Stimulated activated CD8-positive, alpha-beta memory T cell treated with anti-CD3 and anti-CD28 coated beads, Interleukin-15, amount 100 ng/mL, for 24 hours (primary cell): ENCODE measurements at places on chromosomes 6 and 20.

GRCh38 chr6:154474648-154475428 lies 35.6 kb downstream of the CNKSR3 start:
- no peak for DNase-seq

DNA sequence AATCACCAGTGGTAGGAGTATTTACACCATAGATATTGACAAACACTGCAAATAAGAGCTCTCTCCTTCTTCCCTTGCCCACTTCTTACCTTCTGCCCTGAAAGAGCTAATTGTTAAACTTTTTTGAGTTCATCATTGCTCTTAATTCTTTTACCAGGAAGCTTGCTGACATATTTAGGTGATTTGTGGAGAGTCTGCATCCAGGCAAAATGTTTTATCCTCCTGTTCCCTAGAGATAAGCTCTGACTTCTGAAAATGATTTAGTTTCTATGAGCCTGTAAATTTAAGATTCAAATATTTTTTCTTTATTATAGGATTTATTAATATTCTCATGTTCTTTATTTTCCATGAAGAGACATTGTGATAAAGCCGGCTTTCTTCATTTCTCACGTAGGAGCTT lies 81.5 kb downstream of the ADGRB3 start:
- no peak for DNase-seq

DNA sequence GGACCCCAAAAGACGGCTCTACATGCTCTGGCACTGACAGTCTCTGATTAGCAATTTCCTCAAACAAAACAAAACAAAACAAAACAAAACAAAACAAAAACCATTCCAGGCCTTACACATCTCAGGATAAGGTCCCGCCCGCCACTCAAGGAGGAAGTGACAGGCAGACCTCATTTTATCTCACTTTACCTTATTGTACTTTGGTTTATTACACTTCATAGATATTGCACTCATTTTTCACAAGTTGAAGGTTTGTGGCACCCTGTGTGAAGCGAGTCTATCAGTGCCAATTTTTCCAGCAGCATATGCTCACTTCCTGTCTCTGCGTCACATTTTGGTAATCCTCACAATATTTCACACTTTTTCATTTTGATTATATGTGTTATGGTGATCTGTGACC lies 15.2 kb downstream of the ZBP1 start:
- no peak for DNase-seq

- DNase-seq: no peak
Observed at GRCh38 chr20:3116341-3116740, 31.8 kb upstream of the AVP start.

DNA sequence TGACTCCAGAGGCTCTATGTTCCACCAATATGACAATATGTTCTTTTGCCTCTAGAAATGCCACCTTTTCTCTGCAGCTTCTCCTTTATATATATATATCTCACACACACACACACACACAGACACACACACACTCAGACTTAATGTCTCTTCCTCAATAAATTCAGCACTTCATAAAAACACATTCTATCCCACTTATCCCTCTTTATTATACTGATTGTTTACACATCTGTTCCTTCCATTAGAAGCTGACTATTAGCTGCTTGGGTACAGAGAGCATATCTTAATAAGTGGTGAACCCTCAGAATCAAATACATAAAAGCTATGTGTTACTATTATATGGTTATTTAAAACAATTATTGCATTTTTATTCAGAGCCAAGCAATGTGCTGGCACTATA lies 23.3 kb downstream of the NRSN1 start:
- no peak for DNase-seq

DNA sequence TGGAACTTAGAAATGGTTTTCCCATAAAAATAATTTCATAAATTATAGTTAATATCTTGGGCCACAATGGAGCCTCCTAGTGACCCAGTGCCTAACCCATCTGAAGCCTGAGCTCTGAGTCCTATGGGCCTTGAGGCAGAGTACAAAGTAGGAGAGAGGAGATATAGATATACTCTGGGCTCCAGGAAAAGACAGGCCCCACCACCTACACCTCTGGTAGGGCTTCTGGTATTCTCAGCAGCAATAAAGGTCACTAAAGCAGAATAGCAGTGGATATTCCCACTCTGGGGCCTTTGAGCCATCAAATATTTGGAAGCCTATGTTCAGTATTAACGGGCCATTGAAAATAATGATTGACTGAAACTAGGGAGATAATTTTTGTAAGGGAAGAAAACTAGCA lies 24.1 kb downstream of the CYP39A1 start:
- no peak for DNase-seq

DNA sequence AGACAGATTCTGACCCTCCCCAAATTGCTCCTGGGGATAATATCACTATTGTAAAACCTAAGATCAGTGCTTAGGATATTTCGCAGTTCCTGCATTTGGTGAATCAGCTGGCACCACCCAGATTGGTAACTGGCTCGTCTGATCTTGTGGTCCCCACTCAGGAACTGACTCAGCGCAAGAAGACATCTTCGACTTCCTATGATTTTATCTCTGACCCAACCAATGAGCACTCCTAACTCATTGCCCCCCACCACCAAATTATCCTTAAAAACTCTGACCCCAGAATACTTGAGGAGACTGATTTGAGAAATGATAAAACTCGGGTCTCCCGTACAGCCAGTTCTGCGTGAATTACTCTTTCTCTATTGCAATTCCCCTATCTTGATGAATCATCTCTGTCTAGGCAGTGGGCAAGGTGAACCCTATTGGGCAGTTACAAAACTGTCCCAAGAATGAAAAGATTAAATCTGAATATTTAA lies 55.7 kb upstream of the PRND start:
- no peak for DNase-seq

GRCh38 chr6:145669627-145670034 lies 65.7 kb downstream of the EPM2A start:
- no peak for DNase-seq

GRCh38 chr6:133291671-133292070 lies 50.5 kb downstream of the EYA4 start:
- DNase-seq: no peak

- no peak for DNase-seq
Observed at GRCh38 chr20:53883098-53883911, 187.1 kb downstream of the BCAS1 start.

GRCh38 chr6:44725070-44725469 lies 337.6 kb downstream of the CDC5L start:
- no peak for DNase-seq

GRCh38 chr6:11852061-11852651 lies 73.6 kb upstream of the ADTRP start:
- DNase-seq: no peak

DNA sequence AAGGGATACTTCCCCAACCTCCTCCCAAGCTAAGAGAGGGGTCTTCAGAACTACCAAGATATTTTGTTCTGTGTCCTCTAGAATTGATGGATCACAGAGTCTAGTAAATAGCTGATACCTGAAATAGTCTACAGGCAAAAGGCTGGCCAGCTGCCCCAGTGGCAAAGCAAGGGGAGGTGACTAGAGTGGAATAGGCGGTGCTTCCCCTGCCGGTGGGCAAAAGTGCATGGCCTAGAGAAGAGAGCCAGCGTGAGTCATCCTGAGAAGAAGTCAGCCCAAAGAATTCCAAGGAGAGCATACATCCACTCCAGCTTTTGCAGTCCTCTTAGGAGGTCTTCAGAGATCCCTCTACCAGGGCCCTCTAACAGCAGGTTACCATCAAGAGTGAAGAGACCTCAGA lies 14.7 kb downstream of the DPPA5 start:
- DNase-seq: no peak

- DNase-seq: no peak
Observed at GRCh38 chr20:42123981-42124473, 505.9 kb upstream of the CHD6 start.

DNA sequence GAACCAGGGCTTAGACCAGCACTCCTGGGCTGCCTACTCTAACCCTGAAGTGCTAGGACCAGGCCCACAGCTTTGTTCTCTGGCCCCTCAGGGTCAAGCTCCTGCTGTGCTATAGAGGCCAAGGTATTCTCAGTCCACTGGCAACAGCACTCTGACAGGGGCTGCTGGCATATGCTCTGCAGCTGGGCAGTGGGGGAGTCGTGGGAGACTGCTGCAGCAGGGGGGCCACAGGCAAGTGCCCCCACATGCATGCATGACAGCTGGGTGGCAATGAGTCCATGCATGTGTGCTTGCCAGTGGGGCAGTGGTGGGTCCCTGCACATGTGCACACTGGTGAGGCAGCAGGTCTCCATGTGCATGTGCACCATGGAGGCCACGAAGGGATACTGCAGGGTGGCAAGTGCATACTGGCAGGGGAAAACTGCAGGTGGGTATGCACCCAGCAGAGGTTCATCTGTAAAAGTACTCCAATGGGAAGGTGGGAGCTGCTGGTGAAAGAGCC lies 364.9 kb upstream of the IRAK1BP1 start:
- DNase-seq: no peak

- DNase-seq: no peak
Observed at GRCh38 chr6:56002336-56002735, 126.9 kb upstream of the BMP5 start.

DNA sequence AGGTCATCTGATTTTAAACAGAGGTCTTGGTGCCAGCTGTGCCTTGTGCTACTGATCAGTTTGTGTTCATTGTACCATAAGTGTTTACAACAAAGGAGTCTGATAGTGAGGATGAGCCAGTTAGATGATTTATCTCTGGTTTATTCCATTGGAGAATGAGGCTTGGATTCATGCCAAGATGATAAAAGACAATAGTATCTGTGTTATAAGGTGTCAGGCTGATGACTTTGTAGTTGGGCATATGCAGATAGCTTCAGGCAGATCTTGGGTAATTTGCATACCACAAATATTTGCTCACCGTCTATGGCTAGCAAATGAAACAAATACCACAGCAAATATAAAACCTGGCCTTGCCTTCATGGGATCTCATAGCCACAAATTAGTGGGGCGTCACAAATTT lies 43.3 kb upstream of the PHACTR2 start:
- no peak for DNase-seq

DNA sequence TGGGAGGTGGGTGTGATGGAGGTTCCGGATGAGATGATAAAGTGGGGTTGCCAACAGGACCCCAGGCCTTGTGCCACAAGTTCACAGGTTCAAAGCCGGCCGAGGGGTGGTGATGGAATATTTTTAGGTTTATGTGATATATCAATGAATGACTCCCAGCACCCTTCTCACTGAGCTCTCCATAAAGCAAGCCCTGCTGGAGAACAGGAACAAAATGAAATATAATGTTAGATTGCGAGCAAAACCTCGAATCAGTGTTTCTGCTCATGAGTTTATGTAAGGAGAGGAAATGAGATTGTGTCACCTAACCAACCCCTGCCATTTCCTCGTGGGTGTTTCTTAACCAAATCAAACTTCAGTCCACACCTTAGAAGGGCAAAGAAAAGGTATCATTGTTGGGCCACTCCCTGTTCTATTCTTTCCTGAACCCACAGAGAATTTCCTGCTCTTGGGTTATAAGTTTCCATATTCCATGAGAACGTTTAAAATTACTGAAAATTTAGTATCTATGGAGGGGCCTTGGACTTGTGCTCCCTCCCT lies 192.2 kb upstream of the EXOC2 start:
- no peak for DNase-seq

- no peak for DNase-seq
Observed at GRCh38 chr6:36671687-36672375, 6.7 kb upstream of the CDKN1A start.

- no peak for DNase-seq
Observed at GRCh38 chr6:43465948-43466347, 10.6 kb upstream of the DLK2 start.

- no peak for DNase-seq
Observed at GRCh38 chr6:36691011-36691410, 6.6 kb upstream of the RAB44 start.

- no peak for DNase-seq
Observed at GRCh38 chr6:154537511-154538325, 27.2 kb upstream of the CNKSR3 start.

DNA sequence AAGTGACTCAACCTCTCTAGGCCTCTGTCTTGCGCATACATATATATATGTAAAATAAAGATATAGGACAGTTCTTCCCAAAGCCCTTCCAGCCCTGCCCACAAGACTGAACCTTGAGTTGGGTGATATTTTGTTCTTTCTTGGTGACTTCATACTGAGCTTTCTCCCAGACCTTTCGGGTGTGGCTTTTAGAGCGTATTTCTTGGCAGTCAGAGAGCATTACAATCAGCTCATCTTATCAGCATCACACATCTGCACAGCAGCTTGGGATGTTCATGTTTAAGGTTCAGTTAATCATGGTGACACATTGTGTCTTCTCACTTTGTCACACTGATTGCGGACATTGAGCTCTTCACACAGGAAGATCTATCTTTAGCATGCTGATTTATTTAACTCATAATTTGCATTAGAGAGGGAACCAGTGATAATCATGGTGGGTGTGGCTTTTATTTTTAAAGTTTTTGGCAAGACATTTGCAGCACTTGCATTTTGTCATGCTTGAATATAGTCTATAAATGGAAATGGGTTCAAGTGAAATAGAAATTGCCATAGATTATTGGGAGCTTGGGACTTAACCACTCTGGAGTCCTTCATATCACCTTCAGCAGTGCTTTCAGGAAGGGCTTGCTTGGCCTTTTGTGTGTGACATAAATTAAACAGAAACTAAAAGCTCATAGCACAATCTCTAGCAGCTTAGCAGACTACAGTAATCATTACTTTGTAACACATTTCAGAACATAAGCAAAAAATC lies 8.3 kb downstream of the KIF3B start:
- DNase-seq: no peak

- peak; percentile 66 for DNase-seq
Observed at GRCh38 chr6:160991406-160992060, at the start of gene MAP3K4. Gene MAP3K4, plus strand, starts transcription at chr6:160991769. Its CDS starts 163 bp downstream, at chr6:160991932.

GRCh38 chr6:33521489-33522091 lies 58.5 kb downstream of the BAK1 start:
- DNase-seq: no peak

DNA sequence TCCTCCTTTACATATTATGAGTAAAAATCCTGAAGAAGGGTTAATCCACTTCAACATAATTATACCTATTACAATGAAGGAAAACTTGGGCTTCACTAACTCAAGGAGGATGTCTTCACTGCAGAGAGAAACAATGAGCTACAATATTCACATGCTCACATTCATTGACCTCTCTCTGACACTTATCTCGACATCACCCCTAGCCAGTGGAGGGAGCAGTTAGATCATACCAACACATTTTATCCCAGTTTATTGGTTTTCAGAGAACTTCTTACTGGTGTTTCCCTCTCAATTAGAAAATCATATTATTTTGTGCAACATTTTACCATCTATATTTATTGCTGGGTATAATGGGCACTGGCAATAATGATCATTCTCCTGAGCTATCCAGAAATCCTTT lies 646.5 kb downstream of the TENT5A start:
- no peak for DNase-seq

DNA sequence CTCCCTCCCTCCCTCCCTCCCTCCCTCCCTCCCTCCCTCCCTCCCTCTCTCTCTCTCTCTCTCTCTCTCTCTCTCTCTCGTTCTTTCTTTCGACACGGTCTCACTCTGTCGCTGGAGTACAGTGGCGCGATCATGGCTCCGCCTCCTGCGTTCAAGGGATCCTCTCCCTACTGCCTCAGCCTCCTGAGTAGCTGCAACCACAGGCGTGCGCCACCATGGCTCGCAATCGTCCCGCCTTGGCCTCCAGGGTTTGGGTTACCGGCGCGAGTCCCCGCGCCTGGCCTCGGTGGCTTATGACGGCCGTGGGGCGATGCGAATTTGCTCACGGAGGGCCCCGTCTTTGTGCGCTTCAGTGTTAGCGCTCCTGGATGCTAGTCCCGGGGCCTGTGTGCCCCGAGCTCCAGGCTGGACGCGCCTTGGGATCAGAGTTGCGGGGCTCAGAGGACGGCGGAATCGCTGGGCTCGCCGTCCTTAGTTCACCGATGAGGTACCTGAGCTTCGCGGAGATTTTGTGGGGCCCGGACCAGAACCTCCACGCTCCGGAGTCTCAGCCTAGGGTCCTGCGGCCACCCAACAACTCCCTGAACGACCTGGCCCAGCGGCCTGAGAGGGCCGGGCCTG lies 45.2 kb downstream of the MCUR1 start:
- no peak for DNase-seq
